Ammon's horn (tissue), 1 donor: ENCODE measurements at places on chromosomes 2 and 18.
A peak's percentile ranks its signal among the peaks of the same experiment; 100 is the strongest.

DNA sequence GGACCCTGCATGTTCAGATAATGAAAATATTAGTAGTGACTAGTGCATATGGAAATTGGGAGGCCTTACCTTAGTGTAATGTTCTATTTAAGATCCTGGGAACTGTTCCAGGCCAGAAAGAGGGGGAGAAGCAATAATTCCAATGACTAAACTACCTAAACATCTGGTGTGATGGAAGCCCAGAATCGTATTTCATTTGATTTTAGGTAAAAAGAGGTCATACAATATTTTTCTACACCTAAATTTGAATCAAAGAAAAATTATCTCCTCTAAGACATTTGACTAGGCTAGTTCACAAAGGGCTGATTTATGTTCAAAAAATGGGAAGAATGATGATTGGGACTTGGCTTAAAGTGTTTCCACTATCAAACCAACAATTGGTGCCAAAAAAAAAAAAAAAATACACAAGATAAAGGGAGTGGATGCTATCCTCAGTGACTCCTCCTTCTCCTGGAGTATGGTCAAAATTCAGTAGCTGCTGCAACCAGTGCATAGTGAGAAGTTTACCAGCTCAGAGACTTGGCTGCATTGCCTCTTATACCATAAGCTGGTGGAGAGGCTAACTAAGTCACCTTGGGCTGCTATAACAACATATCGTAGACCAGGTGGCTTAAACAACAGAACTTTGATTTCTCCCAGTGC lies 1038.3 kb upstream of the ACVR2A start:
- DNase-seq: no peak

DNA sequence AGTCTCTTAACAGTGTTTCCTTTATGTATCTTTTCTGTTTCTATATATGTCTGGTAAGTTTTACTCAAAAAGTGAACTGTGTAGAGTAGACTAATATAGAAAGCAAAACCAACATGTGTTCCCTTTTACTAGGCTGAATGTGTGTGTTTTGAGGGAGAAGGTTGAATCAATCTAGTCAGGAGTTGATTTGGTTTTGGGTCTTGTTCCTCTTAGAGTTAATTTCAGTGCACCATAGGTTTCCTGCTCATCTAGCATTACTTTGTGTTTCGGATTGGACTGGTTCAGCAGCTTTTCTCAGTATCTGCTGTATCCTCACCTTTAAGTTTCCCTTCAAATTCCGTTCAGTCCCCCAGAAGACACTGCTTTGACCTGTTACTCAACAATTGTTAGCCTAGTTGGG lies 52.0 kb upstream of the TRIM43 start:
- DNase-seq: peak; percentile 15

GRCh38 chr18:74518456-74519295 lies 15.6 kb upstream of the CNDP1 start:
- no peak for DNase-seq

DNA sequence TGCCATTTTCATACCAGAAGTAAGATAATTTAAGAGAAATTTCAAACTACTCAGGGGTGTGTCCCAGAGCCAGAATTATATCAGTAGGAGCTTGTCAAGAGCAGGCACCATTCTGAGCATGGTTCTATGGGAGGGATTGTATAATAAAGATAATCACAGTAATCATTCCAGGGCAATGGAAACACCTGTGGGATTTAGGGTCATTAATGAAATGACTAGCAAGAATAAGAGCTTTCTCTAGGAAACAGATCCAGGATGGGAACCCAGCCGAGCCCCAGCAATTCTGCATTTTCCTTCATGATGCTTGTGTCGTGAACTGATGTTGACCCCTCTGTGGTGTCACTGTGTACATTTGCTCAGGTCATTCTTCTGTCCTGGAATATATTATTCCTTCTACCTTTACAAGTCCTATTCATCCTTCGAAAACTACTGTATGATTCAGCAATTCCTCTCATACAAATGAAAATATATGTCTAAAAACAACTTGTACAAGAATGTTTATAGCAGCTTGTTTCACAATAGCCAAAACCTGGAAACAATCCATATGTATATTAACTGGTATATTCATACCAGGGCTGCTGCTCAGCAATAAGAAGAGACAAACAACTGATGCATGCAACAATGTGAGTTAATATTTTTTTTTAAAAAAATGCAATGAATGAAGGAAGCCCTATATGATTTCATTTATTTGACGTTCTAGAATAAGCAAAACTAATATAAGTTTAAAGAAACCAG lies 687.8 kb upstream of the KLHL29 start:
- no peak for DNase-seq

GRCh38 chr2:32772638-32773447 lies 145.0 kb downstream of the TTC27 start:
- DNase-seq: peak; percentile 69

GRCh38 chr2:73892631-73893329 lies at the start of gene ACTG2:
Gene ACTG2 (plus strand): TSS chr2:73893008. CDS start chr2:73901312, 8,304 bp downstream.
- no peak for DNase-seq

DNA sequence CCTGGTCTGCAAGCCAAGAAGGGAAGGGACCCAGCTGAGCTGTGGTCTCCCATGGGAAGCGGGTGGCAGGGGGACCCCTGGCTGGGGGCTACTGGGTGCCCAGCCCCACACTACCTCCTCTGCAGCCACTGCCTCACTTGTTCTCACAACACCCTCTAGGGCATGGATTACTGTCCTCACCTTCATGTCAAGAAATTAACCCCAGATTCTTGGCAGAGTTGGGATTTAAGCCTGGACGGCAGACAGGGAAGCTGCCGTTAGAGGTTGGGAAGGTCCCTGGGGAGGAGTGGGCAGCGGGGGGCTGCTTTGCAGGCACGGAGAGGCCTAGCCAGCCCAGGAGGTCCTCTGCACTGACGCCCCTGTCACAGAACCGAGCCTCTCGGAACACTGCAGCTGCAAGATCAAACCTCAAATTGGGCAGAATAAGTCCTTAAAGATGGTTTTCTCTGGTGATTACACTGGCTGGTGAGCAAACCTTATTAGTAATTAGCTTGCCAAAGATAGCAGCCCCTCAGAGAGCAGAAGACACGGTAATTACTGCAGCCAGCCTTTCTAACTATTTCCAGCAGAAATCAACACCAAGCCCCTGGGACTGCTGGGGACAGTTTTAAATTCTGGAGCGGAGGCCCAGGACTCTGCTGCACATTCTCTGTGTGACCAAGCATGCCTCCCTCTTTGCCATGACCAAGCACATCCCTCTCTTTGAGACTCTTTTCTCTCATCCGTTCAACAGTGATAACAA lies 35.9 kb downstream of the KCNF1 start:
- DNase-seq: no peak

DNA sequence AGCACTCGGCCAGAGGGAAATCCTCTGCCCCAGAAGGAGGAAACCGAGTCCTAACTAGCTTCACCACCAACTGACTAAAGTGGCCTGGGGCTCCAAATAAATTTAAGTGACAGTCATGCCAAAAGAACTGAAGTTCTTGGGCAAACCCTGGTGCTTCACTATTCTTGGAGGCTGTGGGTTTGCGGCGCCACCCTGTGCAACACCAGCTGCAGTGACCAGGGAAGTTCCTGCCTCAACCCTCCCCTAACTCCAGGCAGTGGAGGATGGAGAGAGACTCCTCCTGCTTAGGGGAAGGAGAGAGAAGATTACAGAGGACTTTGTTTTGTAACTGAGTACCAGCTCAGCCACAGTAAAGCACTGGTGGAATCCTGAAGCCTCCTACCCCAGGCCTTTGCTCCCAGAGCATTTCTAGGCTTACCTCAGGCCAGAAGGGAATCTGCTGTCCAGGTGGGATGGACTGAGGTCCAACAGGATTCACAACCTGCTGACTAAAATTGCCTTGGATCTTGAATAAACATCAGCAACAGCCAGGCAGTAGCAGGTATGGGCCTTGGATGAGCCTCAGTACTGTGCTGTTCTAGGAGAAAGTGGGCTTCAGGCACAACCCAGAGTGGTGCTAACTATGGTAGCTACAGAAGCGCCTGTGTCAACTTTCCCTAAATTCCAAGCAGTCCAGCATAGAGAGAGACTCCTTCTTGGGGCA lies 29.4 kb upstream of the BMP10 start:
- DNase-seq: no peak

GRCh38 chr18:31204166-31204565 lies 41.5 kb upstream of the DSC1 start:
- DNase-seq: no peak

- DNase-seq: peak; percentile 50
Measured at GRCh38 chr2:232525791-232526371, at the start of gene CHRND. Gene CHRND (plus strand): TSS chr2:232526160. CDS start chr2:232526216, 56 bp downstream.
